T47D (cell line): ENCODE measurements at places on chromosomes 12 and 14.

- DNase-seq, result no peak
Measured at GRCh38 chr14:60204104-60204842, 39.1 kb upstream of the DHRS7 start.

- DNase-seq, result no peak
Measured at GRCh38 chr14:38469156-38469555, 213.3 kb upstream of the CLEC14A start.

GRCh38 chr12:77795699-77796098, 35.0 kb upstream of the NAV3 start:
- DNase-seq, result no peak

DNA sequence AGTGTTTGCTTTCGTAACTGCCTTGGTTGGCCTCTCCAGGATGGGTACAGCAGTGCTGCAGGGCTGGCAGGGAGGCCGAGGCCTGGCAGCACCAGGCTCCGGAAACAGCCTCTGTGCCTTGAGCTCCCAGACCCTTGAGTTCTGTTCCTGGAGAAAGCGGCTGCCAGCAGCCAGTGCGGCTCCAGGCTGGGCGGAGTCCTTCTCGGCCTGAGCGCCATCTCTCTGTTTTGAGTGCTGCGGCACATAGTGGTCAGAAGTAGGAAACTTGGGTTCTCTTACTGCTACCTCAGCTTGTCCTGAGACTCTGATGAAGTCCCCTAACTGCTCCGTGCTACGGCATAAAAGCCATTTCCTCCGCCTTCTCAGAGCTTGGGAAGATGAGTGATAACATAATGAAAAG, 65.9 kb downstream of the KCNA1 start:
- DNase-seq, result no peak

- DNase-seq, result no peak
Measured at GRCh38 chr12:66573605-66574004, 105.3 kb downstream of the GRIP1 start.

DNA sequence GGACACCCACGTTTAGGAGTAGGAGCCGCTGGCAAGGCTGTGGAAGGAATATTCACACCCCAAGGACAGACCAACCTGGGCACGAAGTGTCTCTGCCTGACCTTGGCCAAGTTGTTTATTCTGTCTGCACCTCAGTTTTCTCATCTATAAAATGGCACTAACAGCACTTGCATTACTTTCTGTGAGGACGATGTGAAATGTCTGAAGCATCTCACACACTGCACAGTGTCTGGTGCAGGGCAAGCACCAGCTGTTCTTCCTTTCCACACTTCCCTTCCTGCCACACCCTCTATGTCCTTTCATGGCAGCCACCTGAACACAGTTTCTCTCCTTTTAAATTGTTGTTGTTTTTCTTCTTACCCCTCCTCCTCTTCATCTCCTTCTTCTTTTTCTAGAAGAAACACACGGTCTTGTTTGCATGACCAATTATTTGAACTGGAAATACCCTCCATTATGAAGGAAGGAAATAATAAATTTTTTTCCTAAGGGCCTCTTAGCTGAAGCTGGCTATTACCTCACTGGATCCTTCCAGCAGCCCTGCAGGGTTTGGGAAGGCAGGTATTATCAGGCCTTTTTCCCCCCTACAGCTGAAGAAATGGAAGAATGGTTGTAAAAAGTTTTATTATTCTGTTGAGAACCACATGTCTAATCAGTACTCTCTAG, 42.9 kb upstream of the ATP23 start:
- DNase-seq, result no peak

DNA sequence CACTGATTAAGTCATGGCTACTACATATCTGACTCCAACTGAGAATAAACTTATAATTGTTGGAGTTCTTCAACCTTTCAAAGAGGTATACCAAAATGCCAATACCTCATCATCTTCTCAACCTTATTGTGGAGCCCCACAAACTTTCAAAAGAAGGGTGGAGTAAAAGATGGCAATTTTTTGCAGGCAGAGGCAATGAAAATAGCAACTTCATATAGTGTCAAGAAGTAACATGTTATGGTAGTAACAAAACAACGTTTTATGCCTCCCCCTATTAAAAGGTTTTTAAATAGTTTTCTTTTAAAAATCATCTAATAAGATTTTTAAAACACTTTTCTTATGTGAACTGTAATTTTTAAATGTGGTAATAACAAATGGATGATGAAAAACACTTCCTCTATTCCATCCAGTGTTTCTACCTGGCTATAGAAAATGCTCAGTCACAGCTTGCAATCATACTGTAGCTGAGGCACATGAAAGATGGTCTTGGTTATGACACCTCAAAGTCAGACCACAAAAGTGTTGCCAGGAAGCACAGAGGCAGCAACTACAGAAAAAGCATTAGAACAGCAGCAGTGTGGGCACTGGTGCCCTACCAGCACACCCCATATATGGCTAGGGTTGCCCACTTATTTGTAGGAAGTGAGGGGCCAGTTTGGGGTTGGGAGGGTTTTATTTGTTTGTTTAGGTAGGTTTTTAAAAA, 7.0 kb downstream of the PPP1R12A start:
- DNase-seq, result no peak

- no peak for DNase-seq
Measured at GRCh38 chr12:33486058-33486457, 46.4 kb upstream of the SYT10 start.

DNA sequence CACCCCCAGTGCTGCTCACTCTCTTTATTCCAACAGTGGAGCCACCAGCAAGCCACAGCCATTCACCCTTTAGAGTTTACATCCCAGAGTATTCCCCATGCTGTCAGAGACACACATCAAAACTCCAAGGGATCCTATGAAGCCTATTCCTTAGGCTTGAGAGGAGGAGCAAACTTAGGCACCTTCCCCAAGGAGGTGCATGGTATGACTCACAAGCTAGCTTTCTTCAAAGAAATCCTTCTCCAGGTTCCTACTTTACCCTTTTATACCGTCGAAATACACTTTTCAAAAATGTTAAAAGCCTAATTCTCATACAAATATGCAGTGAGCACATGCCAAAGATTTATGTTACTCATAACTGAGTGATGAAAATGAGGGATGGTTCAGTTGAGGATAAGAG, 175.4 kb downstream of the ETNK1 start:
- DNase-seq, result no peak

GRCh38 chr12:124454735-124455134, 112.7 kb downstream of the NCOR2 start:
- DNase-seq, result no peak

DNA sequence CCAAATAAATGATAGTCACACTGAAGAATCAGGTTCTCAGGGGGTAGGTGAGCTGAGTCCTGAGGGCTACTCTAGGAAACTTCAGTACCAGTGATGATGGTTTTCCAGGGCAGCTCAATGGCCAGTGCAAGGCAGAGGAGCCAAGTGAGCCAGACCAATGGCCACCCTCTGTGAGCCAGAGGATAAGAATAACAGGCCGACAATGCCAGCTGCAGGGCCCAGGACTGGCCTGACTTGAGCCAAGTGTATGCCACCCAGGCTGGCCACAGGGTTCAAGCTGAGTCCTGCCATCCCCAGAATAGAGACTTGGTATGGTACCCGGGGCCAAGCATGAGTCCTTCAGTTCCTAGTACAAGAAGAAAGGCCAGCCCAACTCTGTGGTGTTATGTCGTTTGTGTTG, 355.5 kb downstream of the DPF3 start:
- DNase-seq, result no peak

- DNase-seq, result no peak
Measured at GRCh38 chr14:58119381-58119780, 32.6 kb downstream of the ARMH4 start.

DNA sequence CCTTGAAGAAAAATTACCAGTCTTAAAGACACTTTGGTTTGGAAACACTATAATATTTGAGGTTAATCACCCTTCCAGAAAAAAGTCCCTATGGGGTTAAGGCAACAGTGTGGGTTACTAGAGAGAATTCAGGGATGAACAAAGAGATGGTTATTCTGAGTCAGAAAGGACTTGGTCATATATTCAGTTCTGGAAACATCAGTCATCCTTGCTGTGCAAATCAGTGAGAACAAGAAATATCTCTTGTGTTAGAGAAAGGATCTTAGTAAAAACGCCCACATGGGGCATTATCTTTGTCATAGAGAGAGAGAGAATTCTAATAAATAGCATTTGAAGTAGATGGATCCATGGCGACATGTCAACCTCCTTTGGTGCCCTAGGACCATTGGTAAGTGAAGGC, 59.4 kb upstream of the E2F7 start:
- no peak for DNase-seq

GRCh38 chr14:38882533-38882932, 220.5 kb downstream of the SEC23A start:
- no peak for DNase-seq

DNA sequence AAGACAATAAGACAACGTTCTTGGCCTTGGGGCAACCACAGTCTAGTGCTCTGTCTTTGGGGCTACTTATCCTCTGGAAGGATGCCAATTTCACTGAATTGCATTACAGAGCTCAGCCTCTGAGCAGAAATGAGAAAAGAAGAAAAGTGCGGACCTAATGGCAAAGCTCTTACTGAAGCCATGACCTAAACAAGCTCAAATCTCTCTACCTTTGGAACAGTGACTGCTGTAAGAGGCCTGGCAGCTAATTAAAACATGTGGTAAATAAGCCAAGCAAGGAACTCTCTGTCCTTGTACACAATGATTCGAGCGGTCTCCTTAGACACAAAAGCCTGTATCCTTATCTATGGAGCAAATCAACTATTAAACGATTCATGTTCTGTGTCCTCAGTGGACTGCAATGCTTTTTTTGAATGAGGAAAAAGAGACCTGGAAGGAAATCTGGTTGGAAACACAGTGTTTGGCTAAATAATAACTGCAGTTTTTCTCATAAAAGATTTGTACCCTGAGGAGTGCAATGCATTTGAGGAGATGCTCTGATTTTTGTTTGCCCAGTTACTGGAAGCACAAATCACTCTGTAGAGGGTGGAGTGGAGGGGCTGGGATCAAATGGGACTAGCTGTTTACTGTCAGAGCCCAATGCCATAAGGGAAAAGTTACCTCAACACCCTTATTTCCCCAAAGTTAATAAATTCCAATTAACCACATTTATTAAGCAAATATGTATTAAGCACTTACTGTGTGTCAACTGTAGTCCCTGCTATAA, 113.9 kb downstream of the NDUFA12 start:
- DNase-seq, result no peak

DNA sequence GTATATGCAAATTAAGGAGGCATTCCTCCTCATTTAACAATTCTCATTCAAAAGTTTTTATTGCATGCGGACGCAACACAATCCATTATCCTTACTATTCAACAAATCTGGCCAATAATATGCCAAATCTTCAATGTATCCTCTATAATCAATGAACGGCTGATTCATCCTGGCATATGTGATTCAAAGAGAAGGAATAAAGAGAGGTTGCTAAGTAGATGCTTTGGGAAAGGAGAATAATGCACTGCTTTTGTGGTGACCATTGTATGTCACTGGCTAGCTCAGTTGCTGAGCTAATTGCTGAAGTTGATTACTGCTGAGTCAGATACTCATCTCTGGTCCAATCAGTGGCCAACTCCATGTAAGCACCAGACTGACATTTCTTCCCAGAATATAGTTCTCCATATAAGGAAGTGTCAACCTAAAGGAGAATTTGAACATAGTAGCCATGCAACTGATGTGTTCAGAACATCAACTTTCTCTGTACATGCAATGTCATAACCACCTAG, 148.0 kb downstream of the PDZRN4 start:
- DNase-seq, result no peak

DNA sequence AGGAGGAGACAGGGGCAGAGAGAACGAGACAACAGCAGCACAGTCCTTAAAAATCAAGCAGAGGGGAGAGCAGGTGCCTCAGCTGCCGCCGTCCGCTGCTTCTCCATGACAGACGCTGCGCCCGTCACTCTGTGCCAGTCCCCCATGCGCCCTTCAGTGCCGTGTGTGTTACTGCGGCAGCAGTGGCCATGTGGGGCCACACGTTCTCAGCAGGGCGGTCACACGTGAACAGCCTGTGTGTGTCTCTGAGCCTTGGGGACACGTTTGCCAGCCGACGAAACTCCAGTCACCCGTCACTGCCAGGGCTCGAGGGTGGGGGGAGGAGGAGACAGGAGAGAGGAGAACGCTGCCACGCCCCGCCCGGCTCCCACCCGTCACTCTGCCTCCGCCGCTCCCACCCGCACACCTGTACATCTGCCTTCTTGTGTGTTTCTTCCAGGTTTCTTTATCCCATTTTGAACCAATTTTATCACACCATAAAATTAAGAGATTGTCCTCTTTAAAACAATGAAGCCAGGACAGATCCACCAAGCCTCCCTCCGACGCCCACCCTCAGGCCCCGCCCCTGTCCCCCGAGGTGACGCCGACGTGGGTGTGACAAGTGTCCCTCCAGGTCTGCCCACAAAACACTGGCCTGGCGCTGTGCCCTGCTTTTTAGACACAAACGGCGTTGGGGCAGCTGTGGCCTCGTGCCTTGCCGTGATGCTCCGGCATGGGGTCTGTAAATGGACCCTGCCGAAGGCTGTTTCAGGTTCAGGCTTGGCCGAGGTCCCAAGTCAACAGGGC, 58.2 kb downstream of the GALNT9 start:
- peak; percentile 29 for DNase-seq

GRCh38 chr14:74401504-74402241, 24.3 kb downstream of the SYNDIG1L start:
- DNase-seq, result no peak

DNA sequence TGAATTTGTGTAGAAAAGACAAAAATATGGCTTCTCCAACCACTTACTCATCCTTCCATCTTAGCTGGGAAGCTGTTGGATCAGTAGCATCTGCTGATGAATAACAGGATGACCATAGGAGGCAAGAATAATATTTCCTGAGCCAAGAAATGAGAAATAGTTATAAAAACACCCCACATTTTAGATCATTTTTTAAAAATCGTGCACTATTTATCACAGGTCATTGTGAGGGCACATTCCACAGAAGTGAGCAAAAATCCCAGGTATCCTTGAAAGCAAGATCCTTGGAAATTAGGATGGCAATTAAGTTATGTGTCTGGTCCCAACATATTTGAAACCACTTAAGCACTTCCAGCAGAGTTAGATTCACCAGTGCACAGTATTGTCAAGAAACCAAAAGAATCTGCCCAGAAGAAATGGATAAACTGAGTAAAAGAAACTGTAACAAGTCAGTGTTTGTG, 8.4 kb downstream of the FAR2 start:
- no peak for DNase-seq
